CD4-positive, alpha-beta T cell treated with Interleukin-15 for 1 hour (primary cell): ENCODE measurements at places on chromosomes 6 and 20.

DNA sequence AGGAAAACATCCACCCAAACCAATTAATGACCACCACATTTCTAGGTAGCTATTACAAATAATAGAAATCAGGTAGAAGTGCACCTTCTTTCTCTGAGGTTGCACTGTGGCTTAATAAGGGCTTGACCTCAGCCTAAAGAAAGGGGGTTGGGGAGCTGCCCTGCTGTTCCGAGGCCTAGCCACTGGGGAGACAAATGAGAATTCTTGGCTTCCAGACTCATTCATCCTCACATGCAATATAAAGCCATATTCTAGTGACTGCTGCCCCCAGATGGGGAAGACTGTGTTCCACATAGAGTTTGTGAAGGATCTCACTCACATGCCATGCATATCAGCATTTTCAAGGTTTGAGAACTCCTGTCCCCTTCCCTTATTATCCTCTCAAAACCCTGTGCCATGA is 22.9 kb downstream of the SAYSD1 start:
- no peak for DNase-seq

GRCh38 chr6:56459030-56459805 is 183.5 kb downstream of the DST start:
- DNase-seq: no peak

- no peak for DNase-seq
These were observed 139.5 kb upstream of the AGPAT4 start for GRCh38 chr6:161413355-161413771.

- DNase-seq: no peak
These were observed 6.4 kb downstream of the RMND1 start for GRCh38 chr6:151445482-151445881.

- no peak for DNase-seq
These were observed 155.9 kb downstream of the TAF4 start for GRCh38 chr20:61909821-61910220.

- DNase-seq: no peak
These were observed 56.5 kb downstream of the QRSL1 start for GRCh38 chr6:106685833-106686232.

DNA sequence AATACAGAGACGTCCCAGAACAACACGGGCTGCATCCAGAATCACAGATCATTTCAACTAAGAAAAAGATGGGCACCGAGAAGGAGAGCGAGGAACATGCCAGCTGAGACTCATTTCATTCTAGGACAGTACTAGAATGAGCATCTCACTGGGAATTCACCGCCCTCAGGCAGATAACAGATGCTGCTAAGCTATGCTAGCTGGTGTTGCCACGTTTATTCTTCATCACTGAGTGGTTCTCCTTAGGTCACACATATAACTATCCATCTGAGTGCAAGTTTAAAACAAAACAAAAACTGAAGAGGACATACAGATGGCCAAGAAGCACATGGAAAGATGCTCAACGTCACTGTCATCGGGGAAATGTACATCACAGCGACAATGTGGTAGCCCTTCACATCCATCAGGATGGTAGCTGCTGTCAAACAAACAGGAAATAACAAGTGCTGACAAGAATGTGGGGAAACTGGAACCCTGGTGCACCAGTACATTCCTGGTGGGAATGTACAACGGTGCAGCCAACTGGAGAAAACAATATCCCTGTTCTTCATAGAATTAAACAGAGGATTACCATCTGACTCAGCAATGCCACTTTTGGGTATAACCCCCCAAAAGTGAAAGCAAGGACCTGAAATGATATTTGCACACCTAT is 97.6 kb downstream of the SLC22A23 start:
- DNase-seq: no peak

GRCh38 chr6:25392372-25392771 is 113.2 kb downstream of the CARMIL1 start:
- DNase-seq: no peak

- no peak for DNase-seq
These were observed 272.5 kb downstream of the BTBD9 start for GRCh38 chr6:38367231-38367630.
